ENCODE measurements at places on chromosomes 7 and 10. TPM values are rescaled to one million over a fixed set of nuclear protein-coding genes. Genes with fewer than 3 reads are reported as not detected.

TDRD1 gene
- total RNA-seq: not detected

PTF1A gene
- not detected for total RNA-seq

MLLT10 gene
- 33.1 TPM for total RNA-seq

AGMO gene
- not detected for total RNA-seq

POM121C gene
- total RNA-seq: 5.1 TPM

JMJD1C gene
- total RNA-seq: 67.0 TPM

OPN1SW gene
- total RNA-seq: not detected

ADRB1 gene
- not detected for total RNA-seq

NACAD gene
- total RNA-seq: 1.3 TPM

HTRA1 gene
- total RNA-seq: 109 TPM

ZNF239 gene
- 6.2 TPM for total RNA-seq

MYH16 gene
- not detected for total RNA-seq

CUBN gene
- total RNA-seq: 1.3 TPM

PRKCQ gene
- total RNA-seq: 0.26 TPM

GDF10 gene
- total RNA-seq: 25.1 TPM

TEX47 gene
- not detected for total RNA-seq

ITPRID1 gene
- total RNA-seq: not detected

IKZF1 gene
- not detected for total RNA-seq

PTPRZ1 gene
- total RNA-seq: not detected

AKR1C8 gene
- total RNA-seq: not detected

DYDC1 gene
- not detected for total RNA-seq

SEM1 gene
- 52.7 TPM for total RNA-seq

MYOZ1 gene
- total RNA-seq: 0.17 TPM

ATOH7 gene
- not detected for total RNA-seq
